ENCODE measurements at places on chromosomes 13 and 19. TPM values are rescaled to one million over a fixed set of nuclear protein-coding genes. Genes with fewer than 3 reads are reported as not detected.

Gene CALM3
- total RNA-seq = 234 TPM

- DNase-seq = no peak
Observed at GRCh38 chr13:110200276-110200870, 106.6 kb downstream of the COL4A1 start.

DNA sequence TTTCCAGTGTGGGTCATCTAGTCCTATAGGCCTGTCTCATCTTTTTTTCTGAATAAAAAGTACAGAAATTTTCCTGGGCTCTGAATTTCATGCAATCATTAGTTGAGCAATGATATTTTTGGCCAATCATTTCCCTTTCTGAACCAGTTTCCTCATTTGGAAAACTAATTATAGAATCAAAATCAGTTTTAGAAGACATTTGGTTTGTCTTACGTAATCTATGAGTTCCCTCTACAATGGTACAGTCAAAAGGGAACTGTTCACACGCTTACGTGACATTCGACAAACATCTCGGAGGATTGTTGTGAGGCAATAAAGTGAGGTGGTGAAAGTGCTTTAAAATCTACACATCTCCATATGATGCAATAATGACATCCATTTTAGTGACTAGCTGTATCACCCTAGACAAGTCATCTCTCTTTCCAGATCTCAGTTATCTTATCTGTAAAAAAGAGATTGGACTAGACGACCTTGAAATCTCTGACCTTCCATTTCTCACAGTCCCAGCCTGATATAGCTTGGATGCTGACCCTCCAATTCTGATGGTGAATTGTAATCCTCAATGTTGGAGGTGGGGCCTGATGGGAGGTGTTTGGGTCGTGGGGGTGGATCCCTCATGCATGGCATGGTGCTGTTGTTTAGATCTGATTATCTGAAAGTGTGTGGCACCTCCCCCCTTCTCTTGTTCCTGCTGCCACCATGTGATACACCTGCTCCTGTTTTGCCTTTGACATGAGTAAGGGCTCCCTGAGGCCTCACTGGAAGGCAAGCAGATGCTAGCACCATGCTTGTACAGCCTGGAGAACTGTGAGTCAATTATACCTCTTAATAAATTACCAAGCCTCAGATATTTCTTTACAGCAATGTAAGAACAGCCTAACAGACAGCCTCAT lies 26.7 kb downstream of the FLT1 start:
- no peak for DNase-seq

- DNase-seq = no peak
Observed at GRCh38 chr19:34989298-34989697, 10.8 kb upstream of the GRAMD1A start.
